Mesothelial cell of epicardium (in vitro differentiated cells): ENCODE measurements at places on chromosomes 11 and 22. TPM values are rescaled to one million over a fixed set of nuclear protein-coding genes. Genes with fewer than 3 reads are reported as not detected.

Gene DEUP1
- total RNA-seq = 0.66 to 1.2 TPM (median 1.2 TPM) in 3 replicates

Gene GGT5
- 2.9 to 4.1 TPM (median 3.6 TPM) in 3 replicates for total RNA-seq

Gene VSIG2
- 0.25 to 0.66 TPM (median 0.44 TPM) in 3 replicates for total RNA-seq

DNA sequence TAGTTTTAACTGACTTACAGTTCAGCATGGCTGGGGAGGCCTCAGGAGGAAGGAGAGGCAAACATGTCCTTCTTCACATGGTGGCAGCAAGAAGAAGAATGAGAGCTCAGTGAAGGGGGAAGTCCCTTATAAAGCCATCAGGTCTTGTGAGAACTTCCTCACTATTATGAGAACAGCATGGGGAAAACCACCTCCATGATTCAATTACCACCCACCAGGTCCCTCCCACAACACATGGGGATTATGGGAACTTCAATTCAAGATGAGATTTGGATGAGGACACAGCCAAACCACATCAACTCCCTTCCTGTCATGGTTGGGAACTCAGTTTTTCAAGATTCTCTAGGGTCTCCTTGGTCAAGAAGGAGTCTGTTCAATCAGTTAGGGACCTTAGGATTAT is 432.9 kb upstream of the CNTN5 start:
- no peaks in the 10 kb centered on the region for H3K4me1 ChIP-seq
- H3K4me3 ChIP-seq = no peak overlapping the region
- H3K36me3 ChIP-seq = no peaks in the 10 kb centered on the region
- no peaks in the 10 kb centered on the region for H3K27me3 ChIP-seq
- DNase-seq = no peak

GRCh38 chr22:46626911-46627805 is 7.0 kb downstream of the GRAMD4 start:
- peak overlapping the region; percentile 79 for H3K27ac ChIP-seq
- no peak overlapping the region for H3K4me3 ChIP-seq
- peaks cover 17% of the 10 kb centered on the region for H3K4me1 ChIP-seq
- H3K36me3 ChIP-seq = peaks cover 14% of the 10 kb centered on the region
- no peak for DNase-seq

DNA sequence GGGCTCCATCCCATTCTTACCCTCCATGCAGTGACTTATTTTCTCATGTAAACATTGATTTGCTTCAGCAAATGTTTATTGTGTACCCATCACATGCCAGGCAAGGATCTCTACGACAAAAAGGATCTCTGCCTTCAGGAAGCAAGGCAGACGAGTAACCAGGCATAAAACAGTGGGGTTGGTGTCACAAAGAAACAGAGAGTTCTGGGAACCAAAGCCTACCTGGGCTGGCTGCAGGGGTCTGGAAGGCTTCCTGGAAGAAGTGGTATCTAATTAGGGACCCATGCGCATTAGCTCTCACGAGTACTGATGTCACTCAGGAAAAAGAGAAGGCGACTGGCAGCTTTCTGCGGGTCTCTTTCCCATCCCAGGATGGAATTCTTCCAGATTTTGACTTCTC is 44.5 kb downstream of the KIAA1671 start:
- H3K36me3 ChIP-seq = no peaks in the 10 kb centered on the region
- no peaks in the 10 kb centered on the region for H3K27me3 ChIP-seq
- no peak overlapping the region for H3K27ac ChIP-seq
- no peak overlapping the region for H3K4me3 ChIP-seq

DNA sequence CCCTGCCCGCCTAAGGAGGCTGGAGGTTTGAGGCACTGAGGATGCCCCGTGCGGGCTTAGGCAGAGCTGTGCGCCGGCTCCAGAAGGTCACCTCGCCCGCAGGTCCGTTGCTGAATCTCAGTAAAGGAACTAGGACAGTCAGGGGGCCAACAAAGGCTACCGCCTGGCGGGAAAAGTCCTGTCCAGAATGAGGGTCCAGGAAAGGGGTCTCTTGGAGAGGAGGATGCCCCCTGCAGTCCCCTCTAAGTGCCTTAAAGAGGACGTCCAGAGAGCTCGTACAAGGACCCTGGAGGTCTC is 548 bp downstream of the PVALB start:
- H3K36me3 ChIP-seq = no peaks in the 10 kb centered on the region
- peaks cover 98% of the 10 kb centered on the region for H3K27me3 ChIP-seq

DNA sequence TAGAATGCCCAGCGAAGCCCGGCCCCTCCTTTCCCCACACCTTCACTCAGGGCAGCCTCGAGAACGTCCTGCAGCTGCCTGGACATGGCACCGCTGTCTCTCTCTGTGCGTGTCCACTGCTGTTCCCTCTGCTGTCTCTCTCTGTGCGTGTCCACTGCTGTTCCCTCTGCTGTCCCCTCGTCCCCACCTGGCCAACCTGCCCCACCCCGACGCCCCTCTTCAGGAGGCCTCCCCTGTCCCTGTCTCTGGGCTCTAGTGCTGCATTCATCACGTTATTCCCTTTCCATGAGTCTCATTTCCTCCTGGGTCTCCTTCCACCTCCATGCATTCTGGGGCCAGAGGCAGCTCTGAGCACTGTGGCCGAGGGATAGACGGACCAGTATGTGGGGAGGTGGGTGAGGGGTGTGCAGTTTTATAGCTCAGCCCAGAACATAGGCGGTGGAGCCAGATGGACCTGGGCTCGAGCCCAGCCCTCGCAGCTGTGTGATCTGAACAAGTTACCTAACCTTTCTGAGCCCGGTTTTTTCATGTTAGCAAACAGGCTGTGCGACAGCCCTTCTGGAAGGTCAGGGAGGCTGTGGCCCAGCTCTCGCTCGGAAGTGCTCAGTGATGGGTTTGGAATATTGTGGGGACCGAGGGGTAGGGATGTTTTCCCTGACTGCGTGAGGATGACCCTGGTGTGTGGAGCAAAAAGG is 41.9 kb upstream of the SMIM38 start:
- DNase-seq = no peak
- H3K36me3 ChIP-seq = no peaks in the 10 kb centered on the region
- H3K27me3 ChIP-seq = no peaks in the 10 kb centered on the region
- no peak overlapping the region for H3K27ac ChIP-seq
- H3K4me1 ChIP-seq = no peaks in the 10 kb centered on the region

- no peak for DNase-seq
- H3K27ac ChIP-seq = no peak overlapping the region
- H3K4me3 ChIP-seq = no peak overlapping the region
- peaks cover 22% of the 10 kb centered on the region for H3K4me1 ChIP-seq
- peaks cover 46% of the 10 kb centered on the region for H3K27me3 ChIP-seq
Observed at GRCh38 chr11:120817158-120817557, 206.7 kb upstream of the TBCEL start.
